ENCODE measurements at places on chromosomes 16 and 17. TPM values are rescaled to one million over a fixed set of nuclear protein-coding genes. Genes with fewer than 3 reads are reported as not detected.

The FOXJ1 gene
- 7.0 TPM for total RNA-seq

The PRSS33 gene
- not detected for total RNA-seq

DNA sequence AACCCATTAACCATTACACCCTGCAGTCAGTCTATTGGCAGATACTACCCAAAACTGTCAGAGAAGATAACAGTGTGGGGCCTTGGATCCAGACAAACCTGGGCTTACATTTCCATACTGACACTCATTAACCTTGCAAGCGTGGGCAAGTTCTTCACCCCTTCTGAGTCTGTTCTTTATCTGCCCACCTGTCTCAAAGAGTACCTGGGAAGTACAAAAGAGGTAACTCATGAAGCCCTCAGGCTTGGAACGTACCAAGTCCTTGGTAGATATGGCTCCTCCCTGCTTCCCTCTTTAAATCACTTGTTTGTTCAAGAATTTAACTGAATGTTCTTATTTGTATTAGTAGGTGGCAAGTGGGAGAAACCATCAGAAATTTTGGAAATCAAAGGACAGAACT, 2.5 kb upstream of the IGSF6 start:
- no peak overlapping the region for H3K27ac ChIP-seq
- H3K4me3 ChIP-seq: no peak overlapping the region
- no peaks in the 10 kb centered on the region for H3K36me3 ChIP-seq
- H3K27me3 ChIP-seq: no peaks in the 10 kb centered on the region

GRCh38 chr17:7593296-7593695, 3.4 kb upstream of the SOX15 start:
- H3K4me3 ChIP-seq: no peak overlapping the region
- no peak for DNase-seq
- H3K36me3 ChIP-seq: no peaks in the 10 kb centered on the region
- H3K27me3 ChIP-seq: no peaks in the 10 kb centered on the region
- no peak overlapping the region for H3K27ac ChIP-seq

GRCh38 chr16:66097751-66098150, 268.7 kb upstream of the CDH5 start:
- no peak for DNase-seq
- no peaks in the 10 kb centered on the region for H3K36me3 ChIP-seq
- H3K27ac ChIP-seq: no peak overlapping the region
- H3K27me3 ChIP-seq: no peaks in the 10 kb centered on the region
- H3K4me3 ChIP-seq: no peak overlapping the region
